Hematopoietic multipotent progenitor cell treated with erythropoietin and hydrocortisone succinate and interleukin-3 and kit ligand, for 4 days (in vitro differentiated cells): ENCODE measurements at places on chromosomes 16 and 17.

GRCh38 chr16:85153046-85153445 lies 40.8 kb upstream of the CIBAR2 start:
- no peak for DNase-seq

DNA sequence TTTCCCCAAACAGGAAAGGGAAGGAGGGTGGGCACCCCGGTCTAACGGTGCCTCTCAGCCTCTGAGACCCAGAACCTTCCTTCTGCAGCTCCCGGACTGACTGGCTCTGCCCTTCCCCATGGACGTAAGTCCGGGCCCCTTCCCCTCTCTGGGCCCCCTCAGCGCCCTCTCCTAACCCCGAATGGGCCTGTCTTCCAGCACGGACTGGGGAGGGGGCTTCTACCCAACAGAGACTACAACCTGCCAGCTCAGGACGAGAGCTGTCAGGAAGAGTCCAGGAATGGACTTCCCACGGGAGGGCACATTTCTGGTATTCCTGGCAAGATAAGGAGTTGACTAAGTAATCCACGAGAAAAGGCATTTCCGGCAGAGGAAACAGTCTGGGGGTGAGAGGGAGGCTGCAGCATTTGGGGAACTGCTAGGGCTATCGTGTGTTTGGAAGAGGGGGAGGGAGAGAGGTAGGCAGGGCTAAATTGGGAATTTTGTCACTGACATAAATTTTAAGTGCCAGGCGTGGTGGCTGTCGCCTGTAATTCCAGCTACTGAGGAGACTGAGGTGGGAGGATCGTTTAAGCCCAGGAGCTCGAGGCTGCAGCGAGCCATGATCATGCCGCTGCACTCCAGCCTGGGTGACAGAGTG lies 12.1 kb upstream of the ALDOA start:
- no peak for DNase-seq

GRCh38 chr17:65514541-65514940 lies 46.9 kb downstream of the AXIN2 start:
- DNase-seq: no peak

GRCh38 chr16:15601212-15601879 lies 41.6 kb downstream of the MARF1 start:
- no peak for DNase-seq

- DNase-seq: peak; percentile 84
Observed at GRCh38 chr16:50702725-50703124, 9.3 kb downstream of the NOD2 start.

- no peak for DNase-seq
Observed at GRCh38 chr17:68207651-68208253, 40.1 kb upstream of the AMZ2 start.

- no peak for DNase-seq
Observed at GRCh38 chr16:2160915-2161551, 5.5 kb downstream of the TRAF7 start.

- no peak for DNase-seq
Observed at GRCh38 chr16:51577621-51578303, 426.7 kb upstream of the SALL1 start.

DNA sequence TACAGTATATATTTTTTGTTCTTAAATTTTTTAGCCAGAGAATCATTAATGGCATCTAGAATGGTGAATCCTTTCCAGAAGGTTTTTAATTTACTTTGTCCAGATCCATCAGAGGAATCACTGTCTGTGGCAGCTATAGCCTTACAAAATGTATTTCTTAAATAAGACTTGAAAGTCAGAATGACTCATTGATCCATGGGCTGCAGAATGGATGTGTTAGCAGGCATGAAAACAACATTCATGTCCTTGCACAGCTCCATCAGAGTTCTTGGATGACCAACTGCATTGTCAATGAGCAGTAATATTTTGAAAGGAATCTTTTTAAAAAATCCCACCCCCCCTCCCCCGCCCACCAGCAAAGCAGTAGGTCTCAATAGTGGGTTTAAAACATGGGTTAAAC lies 51.4 kb downstream of the CACNG1 start:
- DNase-seq: no peak

- no peak for DNase-seq
Observed at GRCh38 chr16:8914098-8914497, 31.9 kb downstream of the LITAFD start.
